Posterior vena cava (tissue), 2 donors: ENCODE measurements at places on chromosomes 1 and 21.
A peak's percentile ranks its signal among the peaks of the same experiment; 100 is the strongest.

DNA sequence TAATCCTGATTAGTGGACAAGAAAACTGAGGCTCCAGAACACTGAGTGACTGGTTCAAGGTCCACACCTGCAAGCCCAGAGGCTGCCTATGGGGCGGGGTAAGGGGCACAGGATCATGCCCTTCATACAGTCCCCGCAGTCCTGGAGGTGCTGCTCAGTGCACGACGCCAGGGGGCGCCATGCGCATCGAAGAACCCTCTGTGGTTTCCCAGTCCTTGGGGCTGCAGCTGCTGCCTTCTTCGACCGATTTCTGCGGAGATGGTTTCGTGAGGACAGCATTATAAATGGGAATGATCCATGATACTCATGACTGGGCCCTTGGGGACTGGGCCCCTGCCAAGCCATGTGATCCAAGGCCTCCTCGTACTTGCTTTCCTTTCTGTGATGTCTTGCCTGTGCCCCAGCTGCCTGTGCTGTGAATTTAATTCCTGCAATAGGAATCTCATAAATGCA, 37.1 kb upstream of the ARHGEF10L start:
- peak; percentile 95 for DNase-seq

DNA sequence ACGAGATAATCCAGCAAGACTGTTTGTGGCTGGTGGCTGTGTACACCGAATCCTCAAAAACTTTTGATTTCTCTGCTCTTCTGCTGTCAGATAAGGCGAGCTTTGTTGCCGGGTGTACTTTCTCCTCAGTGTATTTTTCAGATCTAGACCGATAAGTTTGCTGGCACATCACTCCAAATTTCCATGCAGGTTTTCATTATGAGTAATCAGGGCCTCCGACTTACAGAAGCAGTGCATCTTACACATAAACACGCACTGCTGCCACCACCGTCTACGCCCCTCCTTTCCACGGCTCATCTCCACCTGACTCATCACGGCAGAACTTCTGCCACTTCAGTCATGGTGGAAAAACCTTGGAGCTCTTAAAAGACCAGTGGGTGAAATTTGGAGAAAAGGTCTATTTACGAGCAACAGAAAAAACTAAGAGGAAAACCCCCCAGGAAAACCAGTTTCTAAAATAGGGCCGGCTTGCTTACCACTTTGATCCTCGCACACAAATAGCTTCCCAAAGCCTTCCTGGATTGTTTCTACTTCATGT, 7.7 kb downstream of the ZBTB21 start:
- DNase-seq: no peak

- no peak for DNase-seq
These were observed 58.9 kb upstream of the TRABD2B start for GRCh38 chr1:48055876-48056764.

- DNase-seq: no peak
These were observed 859.0 kb upstream of the B3GALT2 start for GRCh38 chr1:194045416-194045815.

DNA sequence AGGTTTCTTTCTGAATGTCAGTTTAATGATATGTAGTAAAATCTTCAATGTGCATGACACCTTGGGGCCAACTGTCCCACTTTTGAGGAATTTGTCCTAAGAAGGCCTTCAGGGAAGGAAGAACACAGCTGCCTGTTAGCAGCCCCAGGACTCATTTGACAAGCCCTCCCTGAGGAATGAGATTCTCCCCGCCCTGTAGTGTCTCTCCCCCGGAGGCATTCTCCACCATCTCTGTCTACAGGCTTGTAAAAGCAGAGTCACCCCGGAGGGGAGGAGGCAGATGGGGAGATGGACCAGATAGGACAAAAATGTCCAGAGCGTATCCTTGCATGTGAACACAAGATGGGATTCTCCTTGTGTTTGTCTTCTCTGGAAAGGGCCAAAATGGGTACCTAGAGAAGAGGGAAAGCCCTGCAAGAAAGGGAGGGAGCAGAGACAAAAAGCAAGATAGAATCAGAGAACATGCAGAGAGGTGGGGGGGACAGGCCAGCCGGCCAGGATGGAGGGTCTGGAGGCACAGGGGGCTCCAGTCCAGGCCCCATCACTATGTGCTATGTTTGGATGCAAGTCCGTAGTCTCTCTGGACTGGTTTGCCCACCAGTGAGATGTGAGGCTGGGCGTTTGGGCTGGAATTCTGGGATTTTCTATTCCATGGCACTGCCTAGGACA, 12.0 kb upstream of the WNT3A start:
- DNase-seq: peak; percentile 18

DNA sequence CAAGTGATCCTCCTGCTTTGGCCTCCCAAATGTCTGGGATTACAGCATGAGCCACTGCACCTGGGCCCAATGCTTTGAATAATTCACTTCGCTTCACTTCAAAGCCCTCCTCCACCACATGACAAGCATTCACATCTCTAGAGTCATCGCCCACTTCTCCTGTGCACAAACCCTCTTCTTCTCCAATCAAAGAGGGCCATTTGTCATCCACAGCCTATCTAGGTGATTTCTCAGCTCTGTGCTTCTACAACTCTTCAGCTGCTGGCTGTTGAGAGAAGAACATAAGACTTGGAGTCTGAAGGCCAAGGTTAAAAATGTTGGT, 20.1 kb upstream of the PSMB2 start:
- DNase-seq: no peak

- no peak for DNase-seq
These were observed 19.7 kb downstream of the STPG1 start for GRCh38 chr1:24393892-24394291.
